ENCODE measurements at places on chromosomes 6 and 20.

DNA sequence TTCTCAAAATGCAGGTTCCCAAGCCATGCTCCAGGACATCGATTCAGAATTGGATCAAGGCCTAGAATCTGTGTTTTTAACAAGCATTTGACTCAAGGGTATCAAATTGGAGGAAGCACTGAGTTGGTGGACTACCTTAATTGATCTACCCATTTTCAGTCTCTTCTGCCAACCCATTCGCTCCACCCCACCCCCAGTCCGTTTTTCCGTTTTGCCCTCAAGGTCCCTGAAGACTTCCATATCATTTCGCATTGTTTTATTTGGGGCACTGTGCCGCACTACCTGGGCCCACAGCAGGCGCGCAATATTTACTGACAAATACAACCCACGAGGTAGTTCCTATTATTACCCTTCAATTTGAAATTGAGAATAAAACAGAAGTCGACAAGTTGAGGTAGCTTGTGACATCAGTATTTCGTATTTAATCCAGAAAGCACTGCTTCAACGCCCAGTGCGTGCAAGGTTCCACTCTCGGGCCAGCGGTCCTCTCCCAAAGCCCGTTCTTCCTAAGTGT, 557 bp upstream of the DHX35 start:
- DNase-seq, result no peak

DNA sequence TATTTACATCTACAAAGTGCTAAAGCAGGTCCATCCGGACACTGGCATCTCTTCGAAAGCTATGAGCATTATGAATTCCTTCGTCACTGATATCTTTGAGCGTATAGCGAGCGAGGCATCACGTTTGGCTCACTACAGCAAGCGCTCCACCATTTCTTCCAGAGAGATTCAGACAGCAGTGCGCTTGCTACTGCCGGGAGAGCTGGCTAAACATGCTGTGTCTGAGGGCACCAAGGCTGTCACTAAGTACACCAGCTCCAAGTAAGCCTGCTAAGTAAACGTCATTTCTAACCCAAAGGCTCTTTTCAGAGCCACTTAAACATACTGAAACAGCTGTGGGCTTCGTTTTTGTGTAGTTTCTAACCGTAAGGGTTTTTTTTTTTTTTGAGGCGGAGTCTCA, 27.5 kb upstream of the SLC17A4 start:
- no peak for DNase-seq

DNA sequence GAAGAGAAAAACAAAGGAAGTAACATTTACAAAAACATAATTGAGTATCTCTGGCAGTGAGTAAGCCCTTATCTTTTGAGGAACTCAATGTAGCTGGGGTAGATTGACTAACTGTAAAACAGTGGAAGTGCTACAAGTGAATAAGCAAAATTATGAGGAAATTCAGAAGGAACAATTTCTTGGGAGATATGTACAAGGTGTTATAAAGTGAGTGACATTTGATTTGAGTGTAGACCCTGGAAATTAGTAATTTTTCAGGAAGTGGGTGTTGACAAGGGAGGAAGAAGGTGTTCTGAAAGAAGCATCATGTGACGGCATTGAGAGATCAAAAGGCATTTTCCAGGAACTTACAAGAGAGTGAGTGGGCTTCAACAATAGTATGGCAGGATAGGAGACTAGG, 22.2 kb downstream of the XRN2 start:
- DNase-seq, result no peak

- no peak for DNase-seq
These were observed 214.8 kb downstream of the ADGB start for GRCh38 chr6:146813554-146813953.

All from psoas muscle (tissue), 8 donors.